ENCODE measurements at places on chromosomes 2 and 18. TPM values are rescaled to one million over a fixed set of nuclear protein-coding genes. Genes with fewer than 3 reads are reported as not detected.

TMEM37 gene
- 2.6 TPM for total RNA-seq

KCNJ13 gene
- total RNA-seq, result not detected

ADAM23 gene
- total RNA-seq, result 3.1 TPM

ZNF236 gene
- 8.0 TPM for total RNA-seq

ZBTB7C gene
- total RNA-seq, result 0.33 TPM

RGPD8 gene
- total RNA-seq, result 9.5 TPM

CLIP4 gene
- 127 TPM for total RNA-seq

APOB gene
- under 0.01 TPM for total RNA-seq
